ENCODE measurements at places on chromosomes 4 and X. TPM values are rescaled to one million over a fixed set of nuclear protein-coding genes. Genes with fewer than 3 reads are reported as not detected.

GRCh38 chr4:40316782-40317635 lies 18.1 kb upstream of the CHRNA9 start:
- peak; percentile 93 for DNase-seq
- H3K36me3 ChIP-seq, result no peaks in the 10 kb centered on the region
- H3K4me3 ChIP-seq, result no peak overlapping the region
- no peaks in the 10 kb centered on the region for H3K27me3 ChIP-seq
- peak overlapping the region; percentile 35 for H3K27ac ChIP-seq

DNA sequence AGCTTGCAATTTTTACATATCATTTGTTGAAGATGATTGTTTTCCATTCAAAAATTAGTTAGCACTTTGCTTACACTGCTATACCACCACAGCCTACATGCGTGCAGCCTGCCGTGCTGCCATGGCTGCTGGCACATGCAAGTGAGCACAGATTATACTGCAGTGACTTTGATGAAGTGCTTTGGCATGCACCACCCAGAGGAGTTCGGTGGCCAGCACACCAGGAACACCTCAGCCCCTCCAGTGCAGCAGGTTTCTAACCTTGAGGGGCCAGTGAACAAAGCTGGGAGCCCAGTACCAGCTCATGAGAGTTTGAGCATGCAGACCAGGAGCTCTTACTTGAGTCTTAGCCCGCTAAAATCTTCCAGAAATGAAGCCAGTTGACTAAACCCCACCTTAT lies 431.5 kb downstream of the DACH2 start:
- no peaks in the 10 kb centered on the region for H3K27me3 ChIP-seq
- H3K27ac ChIP-seq, result no peak overlapping the region
- DNase-seq, result no peak
- no peaks in the 10 kb centered on the region for H3K36me3 ChIP-seq

DNA sequence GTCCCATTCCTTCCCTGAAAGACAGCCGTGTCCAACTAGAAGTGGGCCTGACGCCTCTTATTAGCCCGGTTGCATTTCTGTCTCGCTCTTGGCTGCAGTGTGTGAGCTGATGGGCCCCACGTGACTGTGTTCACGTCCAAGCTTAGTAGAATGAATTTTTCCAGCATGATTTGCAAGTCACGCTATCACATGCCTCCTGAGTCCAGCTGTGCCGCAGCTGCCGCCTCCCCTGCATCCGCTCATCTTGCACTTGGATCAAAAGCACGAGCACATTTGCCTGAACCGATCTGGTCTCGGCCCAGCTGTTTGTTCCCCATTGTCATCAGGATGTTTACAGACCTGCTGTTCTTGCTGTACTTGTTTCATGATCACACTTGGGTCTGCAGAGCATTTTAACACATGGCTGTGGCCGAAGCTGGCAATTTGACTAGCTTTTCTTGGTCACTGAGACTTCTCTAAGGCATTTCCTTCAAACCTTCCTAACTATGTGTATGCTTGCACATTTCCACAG lies 126.5 kb downstream of the KIT start:
- H3K27me3 ChIP-seq, result no peaks in the 10 kb centered on the region
- H3K4me1 ChIP-seq, result no peaks in the 10 kb centered on the region
- no peak overlapping the region for H3K27ac ChIP-seq
- no peak overlapping the region for H3K4me3 ChIP-seq

GRCh38 chr4:156805696-156806095 lies 165.9 kb downstream of the PDGFC start:
- H3K4me1 ChIP-seq, result no peaks in the 10 kb centered on the region
- H3K36me3 ChIP-seq, result no peaks in the 10 kb centered on the region
- DNase-seq, result peak; percentile 6
- no peak overlapping the region for H3K27ac ChIP-seq

GRCh38 chr4:120059036-120059435 lies 7.6 kb downstream of the MAD2L1 start:
- H3K4me3 ChIP-seq, result no peak overlapping the region
- H3K36me3 ChIP-seq, result peaks cover 30% of the 10 kb centered on the region
- DNase-seq, result no peak
- peaks cover 9% of the 10 kb centered on the region for H3K4me1 ChIP-seq
- no peaks in the 10 kb centered on the region for H3K27me3 ChIP-seq

DNA sequence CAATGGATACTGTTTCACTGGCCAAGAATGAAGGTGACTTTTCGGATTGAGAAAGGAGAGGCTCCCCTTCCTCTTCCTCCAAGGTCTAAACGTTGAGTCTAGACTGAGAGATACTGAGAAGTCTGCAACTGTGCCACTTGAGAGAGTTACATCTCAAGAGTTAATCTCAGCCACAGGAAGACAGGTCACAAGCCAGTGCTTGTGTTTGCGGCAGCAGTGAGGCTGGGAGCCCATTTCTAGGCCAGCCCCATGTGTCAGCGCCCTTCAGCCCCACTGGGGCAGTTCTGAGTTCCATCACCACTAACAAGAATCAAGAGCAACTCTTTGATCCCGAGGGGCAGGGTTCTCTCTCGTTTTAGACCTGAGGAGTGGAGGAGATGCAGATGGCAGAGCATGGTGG lies 7.3 kb upstream of the SEC24D start:
- no peak overlapping the region for H3K27ac ChIP-seq
- peaks cover 33% of the 10 kb centered on the region for H3K4me1 ChIP-seq
- no peaks in the 10 kb centered on the region for H3K36me3 ChIP-seq
- no peak for DNase-seq

DNA sequence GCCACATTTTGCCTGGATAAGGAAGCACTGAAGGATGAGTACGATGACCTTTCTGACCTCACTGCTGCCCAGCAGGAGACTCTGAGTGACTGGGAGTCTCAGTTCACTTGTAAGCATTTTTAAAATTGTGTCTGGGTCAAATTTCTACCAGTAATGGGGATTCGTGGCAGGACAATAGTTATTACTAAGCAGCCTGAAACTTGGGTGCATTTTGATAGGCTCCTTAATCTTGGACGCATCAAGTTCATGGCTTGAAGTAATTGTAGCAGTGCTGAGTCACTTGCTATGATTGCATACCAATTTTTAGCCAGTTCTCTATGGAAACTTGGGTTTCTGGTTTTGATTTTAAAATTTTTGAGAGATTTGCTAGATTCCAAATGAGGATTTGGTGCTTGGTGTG lies 4.3 kb downstream of the PGRMC1 start:
- H3K27me3 ChIP-seq, result no peaks in the 10 kb centered on the region

- H3K36me3 ChIP-seq, result no peaks in the 10 kb centered on the region
- no peak overlapping the region for H3K27ac ChIP-seq
- H3K4me3 ChIP-seq, result no peak overlapping the region
- no peaks in the 10 kb centered on the region for H3K27me3 ChIP-seq
- H3K4me1 ChIP-seq, result peaks cover 6% of the 10 kb centered on the region
These were observed 29.6 kb downstream of the PDGFC start for GRCh38 chr4:156941940-156942548.

DNA sequence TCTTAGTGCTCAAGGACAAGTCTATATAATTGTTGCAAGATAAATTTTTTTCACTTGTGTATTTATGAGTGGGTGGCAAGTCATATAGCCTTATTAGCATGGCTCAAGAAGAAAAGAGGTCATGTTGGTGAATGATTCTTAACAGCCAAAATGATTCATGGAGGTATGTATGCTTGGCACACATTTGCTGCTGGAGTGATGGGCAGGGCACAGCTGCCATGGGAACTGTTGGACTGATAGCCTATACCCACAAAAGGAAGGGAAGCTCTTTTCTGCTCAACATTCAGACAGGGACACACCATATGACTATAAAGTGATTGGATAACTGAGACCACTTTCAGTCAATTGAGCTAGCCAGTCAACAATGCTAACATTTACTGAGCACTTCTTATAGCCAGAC lies 46.8 kb upstream of the PITX2 start:
- H3K27ac ChIP-seq, result no peak overlapping the region
- no peaks in the 10 kb centered on the region for H3K4me1 ChIP-seq
- no peak for DNase-seq

DNA sequence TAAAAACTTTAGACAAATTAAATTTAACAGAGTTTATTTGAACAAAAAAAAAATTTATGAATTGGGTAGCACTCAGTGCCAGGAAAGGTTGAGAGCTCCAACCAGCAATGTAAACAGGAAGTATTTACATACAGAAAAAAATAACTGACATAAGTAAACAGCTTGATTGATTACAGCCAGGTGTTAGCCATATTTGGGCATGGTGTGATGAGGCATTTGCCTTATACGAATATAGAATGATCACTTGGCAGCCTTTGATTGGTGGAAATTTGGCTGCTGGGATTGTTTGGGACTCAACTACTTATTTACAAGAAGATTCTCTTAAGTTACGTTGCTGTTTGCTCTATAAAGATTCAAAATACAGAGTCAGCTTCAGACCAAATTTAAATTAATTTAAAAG lies 172.0 kb downstream of the ADAM29 start:
- H3K4me3 ChIP-seq, result no peak overlapping the region
- H3K36me3 ChIP-seq, result no peaks in the 10 kb centered on the region
- H3K27me3 ChIP-seq, result no peaks in the 10 kb centered on the region
- no peak overlapping the region for H3K27ac ChIP-seq
- DNase-seq, result no peak
- no peaks in the 10 kb centered on the region for H3K4me1 ChIP-seq

DNA sequence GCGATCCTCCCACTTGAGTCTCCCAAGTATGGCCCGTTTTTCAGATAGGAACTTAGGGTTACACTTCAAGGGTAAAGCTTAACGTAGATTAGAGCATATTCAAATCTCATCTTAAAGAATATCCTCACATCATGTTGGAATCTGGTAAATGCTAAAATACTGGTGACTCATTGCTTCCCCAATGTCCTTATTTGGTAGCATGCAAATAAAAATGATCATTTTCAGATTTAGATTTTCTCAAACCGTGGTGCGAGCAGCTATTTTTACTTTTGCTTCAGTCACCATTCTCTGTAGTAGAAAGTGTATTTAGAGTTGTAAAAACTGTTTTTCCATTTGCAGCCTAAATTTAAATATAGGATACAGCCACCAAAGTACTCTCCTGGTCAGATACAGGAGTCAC lies 101.5 kb upstream of the MAML3 start:
- H3K4me3 ChIP-seq, result no peak overlapping the region
- DNase-seq, result no peak
- H3K36me3 ChIP-seq, result no peaks in the 10 kb centered on the region
- no peak overlapping the region for H3K27ac ChIP-seq

GRCh38 chrX:107676559-107677378 lies 48.5 kb downstream of the PRPS1 start:
- H3K4me3 ChIP-seq, result no peak overlapping the region
- no peak overlapping the region for H3K27ac ChIP-seq
- peaks cover 11% of the 10 kb centered on the region for H3K4me1 ChIP-seq
- H3K27me3 ChIP-seq, result no peaks in the 10 kb centered on the region

DNA sequence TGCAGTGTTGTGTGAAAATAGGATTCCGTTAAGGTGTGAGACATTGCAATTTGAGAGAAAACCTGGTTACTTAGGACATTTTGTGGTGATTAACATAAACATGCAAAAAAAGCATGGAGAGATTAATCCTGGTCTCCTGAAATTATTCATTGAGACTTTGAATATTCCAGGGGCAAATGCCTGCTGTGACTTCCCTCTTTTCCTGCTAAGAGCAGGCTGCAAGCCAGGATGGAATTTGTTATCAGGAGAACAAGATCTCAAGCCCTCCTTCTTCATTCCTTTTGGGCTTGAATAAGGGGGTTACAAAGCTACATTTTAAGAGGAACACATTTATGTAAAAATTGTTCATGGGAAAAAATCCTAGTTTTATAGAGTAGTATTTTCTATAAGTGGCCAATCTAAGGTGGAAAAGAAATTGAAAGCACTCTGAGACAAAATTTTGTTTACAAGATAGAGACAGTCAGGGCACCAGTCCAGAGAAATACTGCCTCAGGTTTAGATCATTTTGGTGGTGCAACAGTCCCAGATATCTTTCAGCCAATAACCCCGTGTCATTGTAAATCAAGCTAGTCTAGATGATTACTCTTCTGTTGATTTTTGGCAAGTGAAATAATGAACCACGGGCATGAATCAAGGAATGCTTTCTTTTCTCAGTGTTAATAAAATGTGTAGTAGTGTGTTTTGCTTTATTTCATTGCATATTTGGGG lies 1528.3 kb upstream of the AGA start:
- DNase-seq, result peak; percentile 8
- no peak overlapping the region for H3K27ac ChIP-seq
- no peaks in the 10 kb centered on the region for H3K27me3 ChIP-seq
- H3K36me3 ChIP-seq, result no peaks in the 10 kb centered on the region
- H3K4me3 ChIP-seq, result no peak overlapping the region

- H3K27me3 ChIP-seq, result no peaks in the 10 kb centered on the region
- DNase-seq, result peak; percentile 69
These were observed 59.3 kb upstream of the SOD3 start for GRCh38 chr4:24736066-24736465.

DNA sequence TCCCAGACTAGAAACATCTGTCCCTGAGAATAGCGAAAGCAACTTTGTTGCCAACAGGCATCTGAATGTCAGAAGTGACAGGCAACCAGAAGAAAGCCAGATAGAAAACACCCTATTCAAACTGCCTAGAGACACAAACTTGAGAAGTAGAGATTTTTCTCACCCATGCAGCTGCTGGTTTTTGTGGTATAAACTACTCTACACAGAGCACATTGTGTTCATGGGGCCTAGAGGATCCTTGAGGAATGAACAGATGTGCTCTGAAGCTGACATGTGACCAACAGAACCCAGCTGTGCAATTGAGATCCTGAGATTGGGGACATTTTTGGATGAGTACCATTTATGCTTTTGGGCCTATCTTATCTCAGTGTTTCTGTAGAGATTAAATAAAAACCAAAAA lies 63.6 kb upstream of the NRK start:
- no peaks in the 10 kb centered on the region for H3K4me1 ChIP-seq
- H3K27ac ChIP-seq, result no peak overlapping the region

GRCh38 chrX:56788717-56789122 lies 59.7 kb downstream of the NBDY start:
- H3K27ac ChIP-seq, result no peak overlapping the region
- H3K27me3 ChIP-seq, result no peaks in the 10 kb centered on the region
- DNase-seq, result no peak
- no peaks in the 10 kb centered on the region for H3K4me1 ChIP-seq

- H3K4me3 ChIP-seq, result no peak overlapping the region
- peaks cover 9% of the 10 kb centered on the region for H3K4me1 ChIP-seq
- H3K36me3 ChIP-seq, result no peaks in the 10 kb centered on the region
- no peak overlapping the region for H3K27ac ChIP-seq
These were observed 173.2 kb upstream of the FAM9B start for GRCh38 chrX:9207142-9207541.

GRCh38 chr4:16665942-16666551 lies 232.4 kb downstream of the LDB2 start:
- H3K27me3 ChIP-seq, result no peaks in the 10 kb centered on the region
- DNase-seq, result no peak
- H3K4me1 ChIP-seq, result peaks cover 4% of the 10 kb centered on the region
- no peak overlapping the region for H3K27ac ChIP-seq

- no peaks in the 10 kb centered on the region for H3K27me3 ChIP-seq
- no peak for DNase-seq
- no peak overlapping the region for H3K4me3 ChIP-seq
- no peaks in the 10 kb centered on the region for H3K4me1 ChIP-seq
These were observed 61.8 kb downstream of the BMPR1B start for GRCh38 chr4:94819371-94820168.

FSTL5 gene
- polyA plus RNA-seq, result 0.10 TPM

CENPE gene
- 35.7 TPM for polyA plus RNA-seq

KIT gene
- polyA plus RNA-seq, result 8.7 TPM

CRMP1 gene
- polyA plus RNA-seq, result 52.7 TPM

SORCS2 gene
- polyA plus RNA-seq, result 0.47 TPM

ITM2A gene
- 52.8 TPM for polyA plus RNA-seq

ARHGAP6 gene
- polyA plus RNA-seq, result 0.26 TPM

POU3F4 gene
- polyA plus RNA-seq, result 1.5 TPM

ADGRG4 gene
- polyA plus RNA-seq, result not detected

MSANTD1 gene
- 0.31 TPM for polyA plus RNA-seq
